Activated T-helper 17 cell treated with anti-CD3 and anti-CD28 coated beads, Interleukin-2, amount 50 U/mL, for 72 hours (primary cell): ENCODE measurements at places on chromosomes 11 and 22.

DNA sequence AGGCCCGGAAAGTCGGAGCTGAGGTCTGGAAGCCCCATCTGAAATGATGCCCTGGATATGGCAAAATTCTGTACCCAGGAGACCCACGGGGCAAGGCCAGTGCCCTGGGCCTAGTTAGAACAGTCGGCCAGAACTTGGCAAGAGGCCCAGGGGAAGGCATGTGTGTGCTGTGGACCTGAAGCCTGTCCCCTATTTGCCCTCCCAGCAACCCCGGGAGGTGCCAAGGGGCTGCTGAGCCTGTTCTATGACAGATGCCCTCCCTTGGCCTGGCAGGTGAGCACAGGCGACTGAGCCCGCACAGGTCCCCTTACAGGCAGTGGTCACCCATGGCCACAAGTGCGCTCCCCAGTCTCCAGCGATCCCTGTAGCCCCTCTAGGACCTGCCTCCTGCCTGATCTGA is 51.7 kb downstream of the NAT10 start:
- ATAC-seq: no peak

DNA sequence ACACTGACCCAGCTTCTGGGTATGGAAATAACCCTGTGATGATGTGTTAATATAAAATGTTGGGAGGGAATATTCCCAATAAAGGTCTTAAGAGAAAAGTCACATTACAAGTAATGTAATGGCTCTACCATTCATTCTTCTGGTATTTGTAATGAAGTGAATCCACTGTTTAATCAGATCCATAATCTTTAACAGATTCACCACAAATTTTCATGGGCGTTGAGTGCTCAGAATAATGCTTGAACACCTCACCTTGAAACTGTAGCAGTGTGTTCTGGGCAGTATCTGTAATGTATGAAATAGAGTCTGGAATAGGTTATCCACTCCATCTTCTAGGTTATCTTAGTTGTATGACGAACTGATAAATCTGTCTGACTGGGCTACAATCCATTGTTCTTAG is 26.6 kb upstream of the CRTAM start:
- no peak for ATAC-seq

GRCh38 chr22:38766076-38766777 is 10.4 kb upstream of the SUN2 start:
- peak; percentile 68 for ATAC-seq

DNA sequence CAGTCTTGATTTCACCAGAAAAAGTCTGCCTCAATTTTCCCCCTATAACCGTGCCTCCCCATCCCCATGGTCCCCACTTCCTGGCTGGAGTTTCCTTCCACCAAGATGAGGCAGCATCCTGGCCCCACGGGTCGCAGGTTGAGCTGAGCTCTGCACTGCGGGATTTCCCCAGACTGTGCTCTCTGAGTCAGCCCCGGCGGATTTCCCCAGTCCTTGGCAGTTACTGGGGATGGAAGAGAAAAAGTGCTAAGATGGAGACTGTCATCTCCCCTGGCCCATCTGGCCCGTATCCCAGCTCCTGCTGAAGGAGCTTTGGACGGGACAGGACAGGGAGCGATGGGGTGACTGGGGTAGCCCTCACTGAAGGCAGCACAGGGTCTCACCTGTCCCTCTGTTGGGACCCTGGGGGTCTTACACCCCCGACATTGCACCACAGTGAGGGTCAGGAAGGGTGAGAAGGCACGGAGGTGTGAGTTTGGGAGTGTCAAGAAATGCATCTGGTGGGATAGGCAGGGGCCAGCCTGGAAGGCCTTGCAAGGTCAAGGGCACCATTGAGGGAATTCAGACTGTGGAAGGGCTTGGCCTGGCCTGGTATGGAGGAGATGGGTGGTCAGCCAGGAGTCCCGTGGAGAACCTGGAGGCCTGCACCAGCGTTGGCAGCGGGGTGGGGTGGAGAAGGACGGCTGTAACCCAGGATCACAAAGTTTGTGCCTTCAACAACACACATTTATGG is 36.5 kb downstream of the NADSYN1 start:
- ATAC-seq: peak; percentile 99

DNA sequence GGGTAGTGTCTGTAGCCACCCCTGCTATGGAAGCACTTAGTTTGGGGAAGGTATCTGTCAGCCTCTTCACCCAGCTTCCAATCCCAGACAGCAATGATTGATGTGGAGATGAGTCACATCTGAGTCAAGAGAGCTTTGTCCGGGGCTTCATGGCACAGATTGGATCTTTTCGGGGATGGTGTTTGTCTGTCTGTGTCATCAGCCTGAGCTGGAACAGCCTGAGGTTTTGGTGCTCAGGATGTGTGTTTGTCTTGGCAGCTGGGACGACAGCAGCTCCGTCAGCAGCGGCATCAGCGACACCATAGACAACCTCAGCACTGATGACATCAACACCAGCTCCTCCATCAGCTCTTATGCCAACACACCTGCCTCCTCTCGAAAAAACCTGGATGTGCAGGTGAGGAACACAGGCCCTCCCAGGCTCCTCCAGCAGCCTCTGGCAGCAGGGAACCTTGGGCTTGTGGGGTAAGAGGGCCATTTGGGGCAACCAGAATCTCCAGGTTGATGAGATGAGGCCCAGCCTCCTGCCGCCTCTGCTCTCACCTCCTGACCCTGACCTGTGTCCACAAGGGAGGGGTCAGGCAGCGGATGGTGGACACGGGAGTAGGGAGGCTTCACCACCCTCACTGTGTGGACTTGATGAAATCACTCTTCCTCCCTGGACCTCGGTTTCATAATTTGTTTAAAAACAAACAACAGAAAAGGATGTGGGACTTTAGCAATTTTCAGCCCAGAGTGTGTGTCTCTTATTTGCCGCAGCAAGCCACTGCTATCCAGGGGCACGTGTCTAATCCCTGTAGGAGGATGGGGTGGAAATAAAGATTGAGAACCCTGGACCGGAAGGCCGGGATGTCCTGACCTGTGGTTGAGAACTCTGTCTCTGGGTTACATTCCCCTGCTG is 124.3 kb downstream of the DBX1 start:
- no peak for ATAC-seq

- ATAC-seq: no peak
Observed at GRCh38 chr11:32713496-32713895, 81.0 kb downstream of the CCDC73 start.

DNA sequence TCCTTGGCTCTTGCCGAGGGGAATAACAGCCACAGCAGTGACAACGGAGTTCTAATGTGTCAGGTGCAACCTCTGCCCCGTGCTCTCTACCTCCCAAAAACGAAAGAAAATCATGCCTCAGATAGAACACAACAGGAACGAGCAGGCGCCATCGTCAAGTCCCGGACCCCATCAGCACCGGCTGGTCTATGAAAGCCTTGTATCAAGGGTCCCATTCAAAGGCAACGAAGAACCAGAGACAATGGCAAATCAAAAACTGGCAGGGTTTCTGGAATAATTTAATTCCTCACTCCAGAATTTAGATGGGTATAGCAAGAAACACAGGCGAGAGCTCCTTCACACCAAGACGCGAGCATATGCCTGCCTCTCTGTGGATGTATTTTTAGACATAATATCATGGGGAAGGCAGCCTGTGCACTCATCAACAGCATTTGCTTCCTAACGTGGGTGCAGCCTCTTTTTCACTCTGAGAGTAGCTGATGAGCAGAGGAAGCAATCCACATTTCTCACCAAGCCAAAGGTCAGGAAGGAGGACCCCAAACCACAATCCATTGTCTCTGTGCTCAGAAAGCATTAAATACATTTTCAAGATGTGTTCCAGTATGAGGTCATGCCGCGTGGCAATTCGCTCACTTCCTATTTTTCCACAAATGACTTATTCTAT is 193.4 kb upstream of the BLID start:
- ATAC-seq: no peak

DNA sequence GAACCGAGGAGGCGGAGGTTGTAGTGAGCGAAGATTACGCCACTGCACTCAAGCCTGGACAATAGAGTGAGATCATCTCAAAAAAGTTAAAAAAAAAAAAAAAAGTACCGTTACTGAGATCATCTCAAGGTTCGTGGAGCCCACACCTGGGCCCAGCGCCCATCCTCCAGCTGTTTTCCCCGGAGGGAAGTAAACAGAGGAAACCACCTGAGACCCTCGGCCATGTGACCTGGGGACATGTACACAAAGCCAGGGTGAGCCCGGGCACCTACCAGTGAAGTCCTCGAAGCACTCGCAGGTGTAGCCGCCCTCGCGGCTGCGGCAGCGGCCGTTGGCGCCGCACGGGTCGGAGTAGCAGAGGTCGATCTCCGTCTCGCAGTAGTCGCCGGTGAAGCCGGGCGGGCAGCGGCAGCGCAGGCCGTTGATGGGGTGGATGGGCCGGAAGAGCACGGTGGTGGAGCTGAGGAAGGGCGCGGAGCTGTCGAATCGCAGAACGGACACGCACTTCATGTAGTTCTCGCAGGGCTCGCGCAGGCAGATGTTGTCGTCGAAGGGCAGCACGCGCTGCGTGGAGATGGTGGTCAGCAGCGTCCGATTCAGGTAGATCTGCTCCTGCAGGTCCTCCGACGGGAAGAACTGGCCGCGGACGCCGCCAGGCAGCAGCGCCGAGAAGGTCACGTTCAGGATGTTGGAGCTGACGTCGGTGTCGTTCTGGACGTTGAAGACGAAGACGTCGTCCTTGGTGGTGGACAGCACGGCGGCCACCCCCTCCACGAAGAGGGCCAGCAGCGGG is 73.8 kb downstream of the CELSR1 start:
- ATAC-seq: no peak

- no peak for ATAC-seq
Observed at GRCh38 chr11:120108785-120109168, 29.1 kb downstream of the TRIM29 start.

DNA sequence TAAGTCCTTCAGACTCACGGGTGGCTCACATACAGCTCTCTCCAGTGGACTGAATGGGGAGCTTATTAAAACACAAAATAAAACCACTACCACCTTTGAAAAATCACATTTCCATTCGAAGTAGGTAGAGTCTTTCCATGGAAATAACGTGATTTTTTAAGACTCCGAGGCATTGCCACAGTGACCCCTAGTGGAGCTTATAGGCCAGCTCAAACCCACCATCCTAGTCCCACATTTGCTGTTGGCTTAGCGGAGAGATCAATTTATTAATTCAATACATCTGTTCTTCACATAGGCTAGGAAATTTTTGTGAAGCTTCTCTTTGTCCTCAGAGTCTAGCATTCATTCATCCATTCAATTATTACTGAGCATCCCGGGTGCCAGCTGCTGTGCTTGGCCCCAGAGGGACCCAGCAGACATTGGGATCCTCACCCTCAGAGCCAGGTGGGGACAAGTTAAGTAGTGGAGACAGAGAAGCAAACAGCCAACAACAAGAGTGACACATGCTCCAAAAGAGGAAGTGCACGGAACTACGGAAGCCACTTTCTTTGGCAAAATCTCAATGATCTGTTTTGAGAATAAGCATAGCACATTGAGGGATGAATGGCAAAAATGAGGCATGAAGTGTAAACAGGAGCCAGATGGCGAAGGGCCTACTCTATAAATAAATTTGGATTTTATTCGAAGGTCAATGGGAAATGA is 10.2 kb upstream of the P4HA3 start:
- no peak for ATAC-seq

- no peak for ATAC-seq
Observed at GRCh38 chr11:78179459-78180071, 8.9 kb downstream of the KCTD21 start.

DNA sequence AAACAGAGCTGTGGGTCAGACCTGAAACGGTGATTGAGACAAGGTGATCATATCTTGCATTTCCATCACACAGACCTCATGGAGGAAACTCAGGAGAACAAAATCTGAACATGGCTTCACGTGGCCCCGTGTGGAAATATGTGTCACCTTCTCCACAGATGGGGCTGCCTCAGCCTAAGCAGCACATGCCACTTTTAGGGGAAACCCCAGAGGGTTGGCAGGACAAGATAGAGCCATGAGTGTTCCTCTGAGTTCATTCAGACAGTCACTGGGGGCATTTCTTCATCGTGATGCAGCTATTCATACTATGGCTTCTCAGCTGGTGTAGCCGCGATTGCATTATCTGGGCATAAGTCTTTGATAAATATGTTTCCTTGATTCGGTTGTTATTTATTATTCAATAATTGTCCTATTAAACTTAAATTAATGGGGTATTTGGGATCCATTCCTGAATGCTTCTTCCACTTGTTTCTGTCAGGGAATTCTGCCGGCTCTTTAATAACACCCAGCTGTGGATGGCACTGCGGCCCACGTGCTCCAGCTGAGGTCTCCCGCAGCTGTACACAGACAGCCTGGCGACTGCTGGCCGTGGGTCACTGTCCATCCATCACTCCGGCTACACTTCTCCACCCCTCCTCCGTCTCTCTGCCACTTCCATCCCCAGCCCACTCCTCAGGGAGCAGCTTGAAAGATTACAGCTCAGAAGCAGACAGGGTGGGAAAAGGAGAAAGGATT is 485.1 kb downstream of the OPCML start:
- no peak for ATAC-seq

- no peak for ATAC-seq
Observed at GRCh38 chr11:48044577-48044976, 64.2 kb downstream of the PTPRJ start.

GRCh38 chr11:128338811-128339210 is 248.5 kb downstream of the ETS1 start:
- no peak for ATAC-seq

- no peak for ATAC-seq
Observed at GRCh38 chr22:24554313-24555164, at the start of gene GUCD1. TSS of gene GUCD1 (minus strand) at chr22:24555138. CDS start at chr22:24554991, 147 bp downstream.

DNA sequence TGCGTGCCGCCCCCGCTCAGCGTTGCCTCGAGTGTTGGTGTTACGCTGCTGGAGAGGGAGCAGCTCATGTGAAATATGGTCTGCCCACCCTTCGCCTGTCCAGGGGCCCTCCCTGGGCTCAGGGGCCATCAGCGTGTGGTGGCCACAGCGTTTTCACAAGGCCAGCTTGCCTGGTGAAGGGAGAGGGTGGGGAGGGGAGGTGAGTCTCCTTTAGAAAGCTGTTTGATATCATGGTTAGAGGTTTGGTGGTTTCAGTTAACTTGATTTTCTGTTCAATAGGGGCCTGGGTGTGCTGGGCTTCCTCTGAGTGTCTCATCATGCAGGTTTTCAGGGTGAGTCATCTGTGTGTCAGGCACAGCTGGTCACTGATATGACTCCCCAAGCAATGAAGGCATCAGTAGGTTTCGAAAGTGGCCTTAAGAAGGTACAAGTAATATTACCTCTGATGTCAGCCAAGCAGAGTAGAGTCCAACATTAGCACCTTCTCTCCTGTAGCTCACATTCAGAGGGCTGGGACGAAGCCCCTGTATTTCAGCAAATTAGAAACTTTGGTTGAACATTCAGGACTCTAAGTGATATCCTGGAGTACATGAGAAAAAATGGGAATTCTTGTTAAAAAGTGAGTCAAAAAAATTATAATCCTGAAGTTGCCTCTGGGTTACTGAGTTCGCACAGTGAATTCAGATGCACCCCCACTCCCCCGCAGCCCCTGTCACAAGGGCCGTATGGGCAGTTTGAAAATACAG is 172.5 kb downstream of the TBC1D22A start:
- peak; percentile 99 for ATAC-seq

DNA sequence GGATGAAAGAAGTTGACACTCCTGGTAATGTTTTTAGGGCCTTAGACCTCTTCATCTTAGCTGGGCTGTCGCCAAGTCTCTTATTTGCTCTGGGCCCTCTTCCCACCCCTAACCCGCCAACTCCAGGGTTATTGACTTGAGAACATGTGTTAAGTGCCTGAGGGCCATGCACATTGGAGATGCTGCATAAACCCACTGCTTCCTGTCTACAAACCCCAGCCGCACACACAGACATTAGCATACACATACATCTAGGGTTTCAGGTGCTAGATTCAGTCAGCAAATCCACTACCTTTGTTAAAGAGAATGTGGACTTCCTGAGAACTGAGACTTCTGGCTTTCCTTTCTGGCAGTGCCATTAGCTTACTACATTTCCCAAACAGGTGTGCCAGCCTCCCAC is 817 bp downstream of the PANX3 start:
- peak; percentile 70 for ATAC-seq

- ATAC-seq: no peak
Observed at GRCh38 chr11:95515371-95515770, 274.2 kb downstream of the FAM76B start.
